Tongue (tissue), 3 donors: ENCODE measurements at places on chromosomes 3 and 15.

GRCh38 chr3:192133271-192133670 is 594.1 kb downstream of the FGF12 start:
- DNase-seq = no peak

GRCh38 chr3:144556392-144556791 is 584.8 kb downstream of the DIPK2A start:
- DNase-seq = no peak

DNA sequence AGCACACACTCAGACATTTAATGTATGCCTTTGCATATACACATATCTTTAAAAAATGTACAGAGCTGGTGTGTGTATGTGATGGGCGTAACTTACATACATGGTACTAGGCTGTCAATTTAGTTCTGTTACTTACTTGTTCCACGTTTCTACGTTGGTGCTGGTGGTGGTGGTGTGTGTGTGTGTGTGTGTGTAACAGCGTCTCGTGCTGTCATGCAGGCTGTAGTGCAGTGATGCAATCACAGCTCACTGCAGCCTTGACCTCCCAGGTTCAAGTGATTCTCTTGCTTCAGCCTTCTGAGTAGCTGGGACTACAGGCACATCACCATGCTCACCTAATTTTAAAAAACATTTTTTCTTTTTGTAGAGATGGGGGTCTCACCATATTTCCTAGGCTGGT is 64.2 kb downstream of the ISG20 start:
- no peak for DNase-seq

GRCh38 chr15:68693071-68693470 is 114.3 kb downstream of the CORO2B start:
- no peak for DNase-seq

DNA sequence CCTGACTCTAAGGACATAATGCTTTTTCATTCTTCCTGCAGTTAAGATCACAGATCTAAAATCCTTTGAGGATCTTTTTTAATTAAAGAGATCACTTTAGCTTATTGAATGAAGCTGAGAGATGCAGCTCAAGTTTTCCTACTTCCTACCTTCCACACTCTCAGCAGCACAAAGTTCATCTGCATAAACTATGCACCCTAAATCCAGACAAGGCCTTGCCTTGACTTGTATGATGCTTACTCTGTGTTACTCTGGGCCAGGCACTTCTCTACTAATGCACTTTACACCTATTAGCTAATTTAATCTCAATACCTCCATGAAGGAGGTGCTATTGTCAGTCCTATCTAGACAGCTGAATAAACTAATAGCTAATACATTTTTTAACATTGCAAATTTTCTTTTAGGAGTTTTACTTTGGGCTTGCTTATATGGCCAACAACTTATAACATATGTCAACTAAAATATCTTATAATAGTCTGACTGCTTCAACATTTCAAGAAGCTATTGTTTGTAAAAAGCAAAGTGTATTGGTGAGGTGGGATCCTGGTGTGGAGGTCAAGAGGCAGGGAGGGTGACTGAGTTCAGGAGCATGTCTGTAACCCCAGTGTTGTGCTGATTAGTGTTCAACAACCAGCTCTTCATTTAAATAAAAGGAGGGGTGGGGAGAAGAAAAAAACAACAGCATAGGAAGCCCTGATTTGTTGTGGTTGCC is 172.4 kb upstream of the ATP11B start:
- DNase-seq = no peak
